ENCODE measurements at places on chromosomes 12 and 14.

- DNase-seq: no peak
Observed at GRCh38 chr14:53954551-53955228, 1.9 kb downstream of the BMP4 start.

DNA sequence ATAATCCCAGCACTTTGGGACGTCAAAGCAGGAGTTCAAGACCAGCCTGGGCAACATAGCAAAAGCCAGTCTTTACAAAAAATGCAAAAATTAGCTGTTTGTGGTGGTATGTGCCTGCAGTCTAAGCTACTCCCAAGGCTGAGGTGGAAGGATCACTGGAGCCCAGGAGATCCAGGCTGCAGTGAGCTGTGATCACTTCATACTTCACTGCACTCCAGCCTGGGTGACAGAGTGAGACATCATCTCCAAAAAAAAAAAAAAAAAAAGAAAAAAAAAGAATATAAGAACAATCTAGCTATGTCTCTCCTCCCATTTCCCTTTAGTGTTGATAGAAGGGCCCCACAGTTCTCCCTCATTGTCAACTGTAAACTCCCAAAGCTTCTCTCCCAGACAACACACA lies 3.5 kb upstream of the BCAT1 start:
- DNase-seq: no peak

DNA sequence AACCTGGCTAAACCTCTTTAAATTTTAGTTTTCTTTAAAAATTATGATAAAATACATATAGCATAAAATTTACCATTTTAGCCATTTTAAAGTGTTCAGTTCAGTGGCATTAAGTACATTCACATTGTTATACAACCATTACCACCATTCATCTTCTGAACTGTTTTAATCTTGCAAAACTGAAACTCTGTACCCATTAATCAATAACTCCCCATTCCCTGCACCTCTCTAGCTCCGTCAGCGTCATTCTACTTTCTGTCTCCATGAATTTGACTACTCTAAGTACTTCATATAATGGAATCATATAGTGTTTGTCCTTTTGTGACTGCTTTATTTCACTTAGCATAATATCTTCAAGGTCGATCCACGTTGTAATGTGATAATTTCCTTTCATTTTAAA lies 75.8 kb upstream of the DDHD1 start:
- no peak for DNase-seq

- DNase-seq: peak; percentile 80
Observed at GRCh38 chr14:30621354-30621939, 672 bp upstream of the SCFD1 start.

- DNase-seq: no peak
Observed at GRCh38 chr12:1457901-1458300, 136.5 kb downstream of the FBXL14 start.

GRCh38 chr12:42473130-42473529 lies 116.4 kb downstream of the PRICKLE1 start:
- no peak for DNase-seq

DNA sequence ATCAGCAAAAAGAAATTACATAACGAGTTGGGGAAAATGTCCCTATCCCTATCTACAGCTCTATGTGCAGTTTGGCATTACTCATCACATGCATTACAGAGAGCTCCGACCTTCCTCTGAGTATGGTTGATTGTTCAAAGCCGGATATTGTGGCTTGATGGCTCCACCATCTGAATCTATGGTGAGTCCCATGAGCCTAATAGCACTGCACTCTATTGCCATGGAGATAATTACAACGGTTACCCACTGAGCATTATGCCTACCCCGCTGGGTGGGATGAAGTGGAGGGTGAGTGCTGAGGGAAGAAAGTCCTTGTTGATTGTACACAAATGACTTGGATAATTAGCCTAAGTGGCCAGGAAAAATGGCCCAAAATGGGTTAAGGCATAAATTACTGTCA lies 800.5 kb downstream of the NRXN3 start:
- DNase-seq: no peak

- DNase-seq: no peak
Observed at GRCh38 chr12:116370886-116371580, 93.5 kb upstream of the MED13L start.

DNA sequence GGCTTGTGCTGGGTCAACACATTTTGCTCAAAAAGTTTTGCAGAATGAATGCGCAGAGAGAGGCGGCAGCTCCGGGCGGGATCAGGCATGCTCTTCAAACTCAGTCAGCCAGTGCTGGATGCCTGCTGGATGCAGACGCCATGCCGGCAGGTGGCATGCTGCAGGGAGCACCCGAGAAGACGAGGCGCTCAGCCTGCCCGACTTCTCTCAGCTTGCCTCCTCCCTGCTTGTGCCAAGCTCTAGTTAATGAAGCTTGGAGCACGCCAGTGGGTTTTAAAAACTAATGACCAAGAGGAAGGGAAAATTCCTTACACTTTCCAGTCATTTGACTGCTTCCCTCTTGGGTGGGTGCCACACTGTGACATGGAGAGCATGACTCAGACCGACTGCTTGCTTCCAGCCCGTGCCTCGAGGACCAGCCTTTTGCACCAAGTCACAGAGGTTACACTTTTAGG lies 39.8 kb downstream of the SLC24A4 start:
- peak; percentile 25 for DNase-seq

GRCh38 chr12:53947743-53948142 lies 7.0 kb upstream of the HOXC12 start:
- no peak for DNase-seq

GRCh38 chr12:52710730-52711129 lies 7.4 kb upstream of the KRT77 start:
- peak; percentile 26 for DNase-seq

DNA sequence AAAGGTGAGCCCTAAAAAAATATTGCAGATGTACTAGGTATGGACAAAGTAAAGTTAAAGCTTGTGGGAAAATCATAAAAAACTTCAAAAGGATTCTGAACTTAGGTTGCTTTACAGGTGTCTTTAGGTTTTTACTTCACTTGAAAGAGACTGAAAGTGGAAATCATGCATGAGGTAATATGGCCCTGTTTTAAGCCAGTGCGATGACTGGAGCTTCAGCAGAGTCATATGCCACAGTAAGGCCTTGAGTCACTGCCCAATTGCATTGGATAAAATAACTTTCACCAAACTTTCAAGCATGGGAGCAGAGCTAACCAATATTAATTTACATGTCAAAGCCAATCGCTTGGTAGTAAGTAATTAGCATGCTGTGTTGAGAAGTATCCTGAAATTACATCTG lies 63.9 kb upstream of the TMEM260 start:
- no peak for DNase-seq

DNA sequence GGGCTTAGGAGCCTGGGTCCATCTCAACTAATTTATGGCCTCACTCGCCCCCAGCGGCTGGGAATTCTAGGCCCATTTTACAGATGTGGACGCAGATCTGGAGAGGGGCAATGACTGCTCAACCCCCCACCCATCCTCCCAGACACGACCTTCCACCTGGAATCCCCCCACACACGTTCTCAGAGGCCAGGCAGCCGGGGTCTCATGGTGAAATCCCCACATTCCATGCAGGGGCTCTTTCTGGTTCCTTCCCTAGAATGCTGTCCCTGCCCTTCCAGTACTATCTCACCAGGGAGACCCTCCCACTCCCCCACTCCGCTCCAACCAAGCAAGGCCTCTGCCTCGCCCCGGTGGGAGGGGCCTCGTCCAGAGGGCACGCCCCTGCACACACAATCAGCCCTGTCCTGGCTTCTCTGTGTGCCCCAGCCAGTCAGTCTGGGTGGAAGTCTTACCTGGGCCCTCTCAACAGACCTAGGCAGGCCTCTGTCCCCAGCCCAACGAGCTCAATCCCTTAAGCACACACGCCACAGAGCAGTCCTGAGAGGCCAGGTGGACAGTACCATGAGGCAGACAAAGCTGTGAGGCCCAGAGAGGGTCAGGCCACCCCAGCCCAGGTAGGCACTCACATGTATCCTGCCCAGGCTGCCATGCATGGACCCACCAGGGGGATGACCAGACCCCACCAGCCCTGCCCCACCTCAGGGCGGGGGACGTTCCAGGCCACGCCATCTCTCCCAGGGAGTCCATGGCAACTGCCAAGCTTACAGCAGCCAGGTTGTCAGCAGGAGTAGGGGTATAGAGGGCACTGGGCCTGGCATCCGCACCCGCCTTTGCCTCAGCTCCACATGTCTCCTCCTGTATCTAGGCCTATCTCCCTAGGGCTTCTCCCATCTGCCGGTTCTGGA lies 1.3 kb upstream of the ANKRD9 start:
- no peak for DNase-seq

DNA sequence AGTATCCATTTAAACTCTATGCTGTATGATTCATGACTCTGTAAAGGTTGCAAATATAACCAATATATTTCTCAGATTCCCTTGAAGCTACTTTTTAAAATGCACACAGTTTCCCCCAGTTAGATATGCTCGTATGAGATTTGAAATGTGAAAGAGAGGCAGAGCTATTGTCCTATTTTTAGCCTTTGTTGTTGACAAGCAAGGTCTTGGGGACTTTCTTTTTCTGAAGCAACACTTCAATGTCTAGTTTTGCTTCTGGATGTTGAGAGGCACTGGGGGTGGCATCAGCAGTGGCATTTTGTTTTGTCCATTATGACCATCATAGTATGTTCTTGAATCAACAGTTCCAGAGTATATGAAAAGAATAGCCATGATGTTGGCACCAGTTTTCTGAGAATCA lies 63.4 kb downstream of the ASCL1 start:
- DNase-seq: no peak

DNA sequence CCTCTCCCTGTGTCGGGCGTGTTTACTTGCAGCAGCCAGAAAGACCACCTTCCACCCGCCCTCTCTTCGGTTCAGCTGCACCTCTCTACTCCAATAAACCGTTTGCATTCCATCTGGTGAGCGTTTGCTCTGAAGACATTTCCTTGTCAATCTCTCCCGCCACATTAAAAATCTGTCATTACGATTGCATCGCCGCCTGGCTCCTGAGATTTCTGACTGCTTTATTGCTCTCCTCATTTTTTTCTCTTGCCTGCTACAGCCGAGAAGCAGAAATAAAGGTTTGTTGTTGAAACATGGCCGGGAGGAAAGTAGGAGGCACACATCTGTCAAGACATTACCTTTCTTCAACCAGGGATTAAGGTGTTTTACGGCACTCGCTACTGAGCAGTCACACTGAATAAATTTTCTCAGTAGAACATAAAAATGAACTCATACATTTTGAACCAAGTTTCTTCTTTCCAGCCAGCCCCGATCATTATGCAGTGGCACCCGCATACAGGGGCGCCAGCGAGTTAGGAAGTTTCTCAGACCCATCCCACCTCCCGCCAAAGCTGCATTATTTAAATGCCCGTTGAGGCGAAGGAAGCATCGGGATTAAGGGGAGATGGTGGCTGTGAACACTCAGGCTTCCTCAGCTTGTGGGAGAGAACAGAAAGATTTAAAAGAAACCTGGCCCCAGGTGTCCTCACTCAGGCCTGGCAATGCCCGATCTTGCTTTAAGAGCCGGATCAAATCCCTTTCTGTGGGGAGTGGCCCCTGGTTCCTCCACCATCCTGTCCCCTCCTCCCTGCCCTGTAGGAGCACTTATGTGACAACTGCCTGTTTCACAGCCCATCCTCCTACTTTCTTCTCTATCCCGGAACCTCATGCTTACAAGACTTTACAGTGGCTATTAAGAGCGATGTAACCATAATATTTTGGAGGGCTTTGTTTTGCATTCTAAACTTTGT lies 1108.9 kb downstream of the BCL11B start:
- DNase-seq: no peak

DNA sequence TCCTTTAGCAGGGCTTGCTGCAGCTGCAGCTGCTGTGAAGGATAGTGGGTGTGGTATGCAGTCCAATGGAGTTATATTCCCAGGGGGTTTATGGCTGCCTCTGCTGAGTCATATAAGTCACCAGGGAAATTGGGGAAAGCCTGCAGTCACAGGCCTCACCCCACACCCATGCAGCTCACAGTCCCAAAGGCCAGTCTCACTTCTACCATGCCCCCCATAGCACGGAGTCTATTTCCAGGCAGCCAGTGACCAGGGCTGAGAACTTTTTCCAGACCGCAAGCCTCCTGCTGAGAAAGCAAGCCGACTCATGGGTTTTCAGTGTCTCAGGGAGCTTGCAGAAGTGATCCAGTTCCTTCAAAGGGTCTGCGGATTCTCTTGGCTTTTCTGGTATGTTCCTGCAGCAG lies 322.4 kb upstream of the CLEC14A start:
- DNase-seq: no peak

DNA sequence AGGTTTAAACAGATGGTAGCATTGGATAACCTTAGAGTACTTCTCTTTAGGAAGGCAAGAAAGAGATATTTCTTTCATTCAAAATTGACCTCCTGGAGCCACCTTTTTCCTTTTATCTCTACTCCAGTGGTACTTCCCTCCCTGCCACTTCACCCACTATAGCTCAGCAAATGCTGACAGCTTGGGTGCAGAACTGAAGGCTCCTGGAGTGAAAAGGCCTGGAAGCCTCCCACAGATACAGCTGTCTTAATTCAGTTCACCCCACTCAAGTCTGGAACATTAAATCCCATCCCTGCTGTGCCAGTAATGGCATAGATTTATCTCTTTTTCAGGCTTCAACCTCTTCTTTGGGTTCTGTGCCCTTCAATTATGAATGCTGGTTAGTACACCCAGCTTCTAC lies 140.3 kb downstream of the NEDD1 start:
- no peak for DNase-seq

DNA sequence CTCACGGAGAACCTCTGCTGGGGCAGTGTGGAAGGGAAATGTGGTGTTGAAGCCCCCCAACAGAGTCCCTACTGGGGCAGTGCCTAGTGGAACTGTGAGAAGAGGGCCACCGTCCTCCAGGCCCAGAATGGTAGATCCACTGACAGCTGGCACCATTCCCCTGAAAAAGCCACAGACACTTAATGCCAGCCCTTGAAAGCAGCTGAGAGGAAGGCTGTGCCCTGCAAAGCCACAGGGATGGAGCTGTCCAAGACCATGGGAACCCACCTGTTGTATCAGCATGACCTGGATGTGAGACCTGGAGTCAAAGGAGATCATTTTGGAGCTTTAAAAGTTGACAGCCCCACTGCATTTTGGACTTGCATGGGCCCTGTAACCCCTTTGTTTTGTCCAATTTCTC lies 363.5 kb upstream of the PRICKLE1 start:
- no peak for DNase-seq

DNA sequence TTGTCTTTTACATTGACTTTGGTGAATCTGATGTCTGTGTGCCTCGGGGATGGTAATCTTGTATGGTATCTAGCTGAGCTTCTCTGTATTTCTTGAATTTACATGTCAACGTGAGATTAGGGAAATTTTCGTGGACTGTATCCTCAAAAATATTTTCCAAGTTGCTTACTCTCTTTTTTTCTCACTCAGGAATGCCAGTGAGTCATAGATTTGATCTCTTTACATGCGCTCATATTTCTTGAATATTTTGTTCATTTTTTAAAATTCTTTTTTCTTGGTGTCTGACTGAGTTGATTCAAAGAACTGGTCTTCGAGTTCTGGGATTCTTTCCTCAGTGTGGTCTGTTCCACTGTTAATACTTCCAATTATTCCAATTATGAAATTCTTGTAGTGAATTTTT lies 207.7 kb downstream of the RAD51B start:
- DNase-seq: no peak

- no peak for DNase-seq
Observed at GRCh38 chr12:77388445-77389265, 323.3 kb upstream of the E2F7 start.

DNA sequence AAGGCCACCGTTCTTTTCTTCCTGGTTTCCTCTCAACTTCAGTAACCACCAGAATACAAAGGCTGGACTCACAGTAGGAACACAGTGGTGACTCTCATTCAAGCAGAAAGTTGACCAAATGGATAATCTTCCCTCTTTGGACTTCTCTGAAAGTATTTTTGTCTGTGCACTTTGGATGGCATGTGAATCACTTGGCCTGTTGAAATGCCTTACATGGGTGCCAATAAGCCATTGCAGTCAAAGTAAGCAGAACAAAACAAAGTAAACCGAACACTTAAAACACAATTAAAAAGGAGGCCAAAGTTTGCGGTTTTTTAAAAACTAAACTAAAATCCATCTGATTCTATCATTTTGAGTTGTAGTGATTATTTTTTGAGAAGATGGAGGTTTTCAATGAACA lies 370.1 kb upstream of the DDHD1 start:
- no peak for DNase-seq

Measured in inflammatory macrophage treated with lipopolysaccharide for 4 hours (primary cell).